Esophagus mucosa (tissue), 1 donor: ENCODE measurements at places on chromosomes 6 and 20. TPM values are rescaled to one million over a fixed set of nuclear protein-coding genes. Genes with fewer than 3 reads are reported as not detected.

DNA sequence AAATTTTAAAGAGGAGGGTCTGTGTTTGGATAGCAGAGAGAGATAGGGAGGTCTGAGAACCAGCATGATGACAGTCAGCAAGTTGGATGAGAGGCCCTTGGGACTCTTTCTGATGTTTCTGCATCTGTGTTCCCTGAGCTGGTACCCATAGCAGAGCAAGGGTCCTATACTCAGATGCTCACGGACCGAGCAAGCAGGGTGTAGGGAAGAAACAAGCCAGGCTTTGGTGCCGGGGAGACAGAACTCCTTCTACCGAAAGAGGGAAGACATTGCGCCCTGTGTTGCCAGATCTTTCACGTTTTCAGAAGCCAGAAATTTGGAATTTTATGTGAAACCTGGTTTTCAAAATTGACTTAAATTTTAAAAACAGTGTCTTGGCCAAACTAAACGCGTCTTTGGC lies 34.6 kb downstream of the NEDD9 start:
- no peak for ATAC-seq

DNA sequence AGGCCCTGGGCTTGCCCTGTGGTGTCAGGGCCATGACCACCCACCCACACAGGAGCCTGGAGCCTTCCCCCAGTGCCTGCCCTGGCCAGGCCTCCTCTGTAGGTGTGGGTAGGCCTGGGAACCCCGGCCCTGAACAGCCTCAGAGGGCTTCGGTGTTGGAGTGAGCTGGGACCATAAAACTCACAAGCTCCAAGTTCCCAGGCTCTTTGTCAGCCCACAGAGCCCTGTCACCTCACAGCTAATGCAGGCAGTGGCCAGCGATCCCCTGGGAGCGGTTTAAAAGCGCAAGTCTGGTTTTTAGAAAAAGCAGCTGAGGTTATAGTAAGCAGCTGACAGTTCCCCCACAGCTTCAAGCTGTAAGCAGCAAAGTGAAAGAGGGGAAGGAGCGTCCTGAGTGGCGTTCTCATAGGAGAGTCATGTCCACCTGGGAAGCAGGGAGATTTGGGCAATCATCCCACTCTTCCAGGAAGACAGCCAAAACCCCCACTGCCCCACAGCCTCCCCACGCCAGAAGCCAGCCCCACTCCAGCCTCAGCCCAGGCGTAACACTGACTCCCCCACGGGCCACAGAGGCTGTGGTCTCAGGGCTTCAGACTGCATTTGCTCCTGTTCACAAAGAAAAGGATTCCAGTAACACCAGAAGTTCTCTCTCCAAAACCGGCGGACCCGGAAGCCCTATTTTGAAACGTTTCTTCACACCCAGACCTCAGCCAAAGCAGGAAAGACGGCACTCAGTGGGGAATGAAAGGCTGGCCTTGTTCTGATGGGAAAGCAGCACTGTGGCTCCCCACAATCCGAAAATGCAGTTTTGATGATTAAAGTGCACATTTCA lies 34.3 kb upstream of the FOXC1 start:
- ATAC-seq, result peak; percentile 27

DNA sequence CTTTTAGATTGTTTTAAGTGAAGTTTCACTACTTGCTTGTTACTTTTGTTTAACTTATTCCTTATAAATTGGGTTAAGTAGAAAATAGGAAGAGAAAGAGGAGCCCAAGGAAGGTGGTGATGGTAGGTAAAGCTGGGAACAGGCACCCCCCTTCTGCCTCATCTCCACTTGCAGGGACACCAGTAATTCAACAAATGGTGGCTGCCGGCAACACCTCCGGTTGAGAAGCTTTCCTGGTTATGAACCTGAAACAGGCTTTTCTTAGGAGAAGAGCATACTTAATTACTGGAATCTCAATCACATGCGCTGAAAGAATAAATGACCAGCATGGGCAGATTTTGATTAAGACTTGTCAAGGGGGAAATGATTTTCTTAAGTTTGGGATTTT lies 158.9 kb upstream of the ZNF217 start:
- ATAC-seq, result no peak

- no peak for ATAC-seq
These were observed 17.4 kb downstream of the POPDC3 start for GRCh38 chr6:105162377-105162776.

The FOXF2 gene
- 0.64 TPM for total RNA-seq
